ENCODE measurements at places on chromosomes 16 and 17.
A peak's percentile ranks its signal among the peaks of the same experiment; 100 is the strongest.

- DNase-seq, result no peak
These were observed 73.5 kb downstream of the HS3ST2 start for GRCh38 chr16:22887445-22887844.

DNA sequence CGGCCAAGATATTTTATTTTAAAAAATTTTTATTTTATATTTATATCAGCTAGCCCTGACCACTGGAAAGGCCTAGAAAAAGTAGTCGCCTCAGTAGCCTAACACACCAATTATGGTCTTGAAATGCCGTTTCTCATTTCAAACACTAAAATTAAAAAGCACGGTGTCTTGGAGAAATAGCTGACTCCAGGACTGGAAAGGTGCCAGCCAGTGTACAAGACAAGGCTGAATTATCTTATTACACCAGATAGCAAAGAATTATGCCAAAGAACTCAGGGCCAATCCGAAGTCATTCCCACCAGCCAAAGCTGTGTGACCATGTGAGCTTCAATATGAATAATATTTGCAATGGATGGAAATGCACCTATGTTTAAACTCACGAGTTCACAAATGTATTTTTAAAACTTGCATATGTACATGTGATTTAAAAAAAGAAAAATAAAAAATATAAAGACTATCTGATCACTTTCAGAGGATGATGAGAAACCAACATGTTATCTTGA is 19.9 kb upstream of the ATP2C2 start:
- no peak for DNase-seq

DNA sequence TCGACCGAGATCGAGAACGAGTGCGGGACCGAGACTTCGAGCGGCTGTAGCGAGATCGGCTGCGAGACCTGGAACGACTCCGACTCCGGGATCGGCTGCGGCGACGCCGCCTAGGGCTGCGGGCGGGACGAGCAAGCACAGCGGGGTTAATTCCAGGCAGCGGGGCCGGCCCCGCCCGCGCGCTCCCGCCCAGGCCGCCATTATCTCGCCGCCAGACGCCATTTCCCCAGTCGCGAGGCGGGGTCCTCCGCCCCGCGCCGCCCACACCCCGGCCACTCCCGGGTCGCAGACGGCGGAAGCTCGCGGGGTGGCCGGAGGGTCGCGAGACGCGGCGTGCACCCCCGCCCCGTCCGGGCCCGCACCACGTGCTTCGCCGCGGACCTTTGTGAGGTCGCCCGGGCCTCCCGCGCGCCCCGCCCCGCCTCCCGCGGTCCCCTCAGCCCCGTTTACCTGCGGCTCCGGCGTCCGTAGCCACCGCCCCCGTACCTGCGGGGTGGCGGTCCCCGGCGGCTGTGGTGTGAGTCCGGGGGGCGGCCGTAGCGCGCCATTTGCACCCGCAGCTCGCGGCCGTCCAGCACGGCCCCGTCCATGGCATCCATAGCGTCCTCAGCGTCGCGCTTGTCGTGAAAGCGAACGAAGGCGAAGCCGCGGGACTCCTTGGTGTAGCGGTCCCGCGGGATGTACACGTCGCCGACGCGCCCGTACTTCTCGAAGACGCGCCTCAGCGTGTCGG is 616 bp downstream of the SRSF2 start:
- peak; percentile 54 for DNase-seq

GRCh38 chr16:24036614-24037013 is 200.8 kb downstream of the PRKCB start:
- DNase-seq, result no peak

DNA sequence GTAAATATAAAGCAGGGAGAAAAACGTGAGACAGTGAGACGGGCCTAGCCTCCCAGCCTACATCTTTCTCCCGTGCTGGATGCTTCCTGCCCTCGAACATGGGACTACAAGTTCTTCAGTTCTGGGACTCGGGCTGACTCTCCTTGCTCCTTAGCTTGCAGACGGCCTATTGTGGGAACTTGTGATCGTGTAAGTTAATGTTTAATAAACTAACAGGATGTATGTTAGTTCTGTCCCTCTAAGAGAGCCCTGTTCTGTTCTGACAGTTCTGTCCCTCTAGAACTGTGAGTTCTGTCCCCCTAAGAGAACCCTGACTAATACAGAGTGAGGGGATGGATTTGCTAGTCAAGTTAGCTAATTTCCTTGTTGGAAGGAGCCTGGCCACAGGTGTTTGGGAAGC is 16.7 kb upstream of the MYH10 start:
- DNase-seq, result no peak

GRCh38 chr17:60645918-60646523 is 31.6 kb upstream of the BCAS3 start:
- DNase-seq, result no peak

DNA sequence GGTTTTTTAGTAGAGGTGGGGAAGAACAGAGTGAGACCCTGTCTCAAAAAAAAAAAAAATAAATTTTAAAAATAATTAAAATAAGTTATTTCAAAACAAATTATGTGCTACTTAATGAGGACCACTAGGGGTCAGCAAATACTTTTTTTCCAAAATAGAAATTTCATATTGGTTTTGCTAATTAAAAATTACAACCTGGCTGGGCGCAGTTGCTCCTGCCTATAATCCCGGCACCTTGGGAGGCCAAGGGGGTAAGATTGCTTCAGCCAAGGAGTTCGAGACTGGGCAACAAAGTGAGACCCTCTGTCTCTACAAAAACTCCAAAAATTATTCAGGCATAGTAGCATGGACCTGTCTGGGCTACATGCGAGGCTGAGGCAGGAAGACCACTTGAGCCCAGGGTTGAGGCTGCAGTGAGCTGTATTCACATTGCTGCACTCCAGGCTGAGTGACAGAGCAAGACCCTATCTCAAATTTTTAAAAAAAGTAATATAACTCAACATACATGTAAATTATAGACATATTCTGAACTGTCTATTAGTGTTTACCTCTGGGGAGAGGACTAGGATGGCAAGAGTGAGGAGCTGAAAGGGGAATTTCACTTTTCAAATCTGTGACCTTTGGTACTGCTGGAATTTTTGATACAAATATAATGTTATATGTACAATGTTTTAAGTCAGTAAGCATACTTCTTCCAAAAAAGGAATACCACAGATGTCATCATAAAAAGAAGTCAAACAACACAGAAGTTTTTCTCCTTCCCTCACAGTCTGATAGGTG is 8.1 kb downstream of the MEIOB start:
- no peak for DNase-seq

- DNase-seq, result no peak
These were observed 49.2 kb downstream of the CUEDC1 start for GRCh38 chr17:57905875-57906455.

- no peak for DNase-seq
These were observed 45.3 kb downstream of the GRIN2A start for GRCh38 chr16:10136916-10137315.

GRCh38 chr16:12866981-12867551 is 34.3 kb upstream of the SHISA9 start:
- no peak for DNase-seq

DNA sequence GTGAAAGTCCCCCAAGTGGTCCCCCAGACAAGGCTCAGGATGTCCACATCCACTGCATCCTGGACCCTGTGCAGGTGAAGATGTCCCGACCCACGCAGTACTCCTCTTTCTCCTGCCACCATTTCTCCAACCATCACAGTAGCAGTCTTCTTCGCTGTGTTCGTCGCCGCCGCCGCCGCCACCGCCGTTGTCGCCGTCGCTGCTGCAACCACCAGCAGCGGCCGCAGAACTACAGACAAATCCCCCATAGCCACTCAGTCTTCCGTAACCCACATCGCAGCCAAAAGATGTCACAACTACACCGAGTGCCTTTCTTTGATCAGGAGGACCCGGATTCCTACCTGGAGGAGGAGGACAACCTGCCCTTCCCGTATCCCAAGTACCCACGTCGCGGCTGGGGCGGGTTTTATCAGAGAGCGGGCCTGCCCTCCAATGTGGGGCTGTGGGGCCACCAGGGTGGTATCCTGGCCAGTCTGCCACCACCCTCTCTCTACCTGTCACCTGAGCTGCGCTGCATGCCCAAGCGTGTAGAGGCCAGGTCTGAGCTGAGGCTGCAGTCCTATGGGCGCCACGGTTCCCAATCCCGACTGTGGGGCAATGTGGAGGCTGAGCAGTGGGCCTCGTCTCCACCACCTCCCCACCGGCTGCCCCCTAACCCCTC is 917 bp downstream of the SPEM2 start:
- no peak for DNase-seq
